Activated CD8-positive, alpha-beta memory T cell treated with anti-CD3 and anti-CD28 coated beads, Interleukin-2, amount 50 U/mL, for 4 hours (primary cell): ENCODE measurements at places on chromosomes 11 and 22.

GRCh38 chr11:119427279-119427678 is 4.3 kb upstream of the THY1 start:
- DNase-seq: no peak

DNA sequence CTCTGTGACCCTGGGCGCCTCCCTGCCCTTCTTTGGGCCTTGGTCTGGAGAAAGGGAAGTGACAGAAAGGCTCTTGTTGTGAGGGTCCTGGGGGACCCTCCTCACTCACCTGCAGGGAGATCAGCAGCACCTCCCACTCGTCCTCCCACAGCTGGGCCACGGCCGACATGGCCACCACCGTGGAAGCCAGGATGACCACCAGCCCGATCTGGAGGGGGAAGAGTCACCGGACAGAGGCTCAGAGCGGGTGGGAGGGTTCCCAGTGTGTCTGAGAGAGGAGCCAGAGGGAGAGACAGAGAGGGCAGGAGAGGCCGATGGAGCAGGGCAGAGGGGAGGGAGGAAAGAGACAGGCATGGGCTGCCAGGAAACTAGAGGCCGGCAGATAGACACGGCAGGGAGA is 16.8 kb upstream of the KLHL35 start:
- DNase-seq: no peak

DNA sequence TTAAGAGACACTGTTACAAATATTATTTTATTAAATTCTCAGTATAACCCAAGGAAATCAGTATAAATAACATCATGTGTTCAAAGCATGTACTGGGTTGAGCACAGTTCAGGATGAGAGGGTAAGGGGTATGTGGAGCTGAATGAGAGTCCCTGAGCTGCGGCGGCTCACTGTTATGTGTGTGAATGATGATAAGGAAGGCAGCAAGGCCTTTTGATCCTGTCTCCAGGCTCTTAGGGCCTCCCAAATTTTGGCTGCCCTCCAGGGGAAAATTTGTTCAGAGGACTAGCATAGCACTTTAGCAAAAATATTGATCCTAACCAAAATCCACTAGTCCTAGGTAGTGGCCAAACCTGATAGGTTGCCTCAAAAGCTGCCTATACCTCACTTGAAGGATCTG is 86.1 kb upstream of the SPON1 start:
- no peak for DNase-seq

GRCh38 chr11:97364047-97364446 is 974.2 kb downstream of the JRKL start:
- no peak for DNase-seq

DNA sequence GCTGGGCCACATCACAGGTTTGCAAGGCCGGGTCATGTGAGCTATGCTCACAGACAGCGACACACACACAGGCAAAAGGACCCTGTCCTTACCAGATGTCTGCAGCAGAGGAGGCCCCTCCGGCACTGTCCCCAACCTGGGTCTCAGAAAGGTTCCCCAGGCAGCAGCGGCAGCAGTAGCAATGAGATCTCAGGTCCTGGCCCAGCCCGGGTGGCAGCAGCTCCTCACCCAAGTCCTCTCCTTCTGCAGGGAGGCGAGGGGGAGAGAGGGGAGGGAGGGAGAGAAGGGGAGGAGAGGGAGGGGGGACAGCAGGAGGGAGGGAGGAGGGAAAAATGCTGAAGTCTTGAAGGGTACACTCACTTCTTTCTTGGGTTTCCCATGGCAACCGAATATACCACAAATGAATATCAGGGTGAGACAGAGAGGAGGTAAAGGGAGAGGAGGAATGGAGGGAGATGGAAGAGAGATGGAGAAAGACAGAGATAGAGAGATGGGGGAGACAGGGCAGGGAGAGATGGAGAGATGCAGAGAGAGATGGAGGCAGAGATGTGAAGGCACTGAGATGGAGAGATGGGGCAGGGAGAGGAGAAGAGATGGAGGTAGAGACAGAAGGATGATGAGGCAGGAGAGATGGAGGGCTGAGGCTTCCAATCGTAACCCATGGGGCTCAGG is 9.5 kb downstream of the ELFN2 start:
- no peak for DNase-seq
